ENCODE measurements at places on chromosomes 7 and 10. TPM values are rescaled to one million over a fixed set of nuclear protein-coding genes. Genes with fewer than 3 reads are reported as not detected.

The AKR1D1 gene
- not detected for total RNA-seq

The PAX4 gene
- not detected for total RNA-seq

The C10orf53 gene
- total RNA-seq: not detected

The ATOH7 gene
- total RNA-seq: not detected

The RNLS gene
- total RNA-seq: 32.7 TPM

The ZNF488 gene
- total RNA-seq: not detected

The MUC3A gene
- total RNA-seq: not detected

The TEX47 gene
- total RNA-seq: not detected

The ZNF853 gene
- 1.5 TPM for total RNA-seq

The TMEM176B gene
- total RNA-seq: not detected

The LZTS2 gene
- total RNA-seq: 103 TPM

The ATG9B gene
- under 0.01 TPM for total RNA-seq

The FAM25A gene
- total RNA-seq: not detected

The FEZF1 gene
- total RNA-seq: not detected

The PWWP2B gene
- 8.6 TPM for total RNA-seq

The SLC18A2 gene
- under 0.01 TPM for total RNA-seq

The KIAA1549 gene
- total RNA-seq: 0.99 TPM

The CAV2 gene
- total RNA-seq: 79.1 TPM

The SLC26A4 gene
- total RNA-seq: 0.33 TPM

Data from smooth muscle cell of trachea (primary cell).